ENCODE measurements at places on chromosomes 16 and 17.
A peak's percentile ranks its signal among the peaks of the same experiment; 100 is the strongest.

GRCh38 chr17:16483021-16483645 is 8.9 kb downstream of the LRRC75A start:
- DNase-seq: no peak

DNA sequence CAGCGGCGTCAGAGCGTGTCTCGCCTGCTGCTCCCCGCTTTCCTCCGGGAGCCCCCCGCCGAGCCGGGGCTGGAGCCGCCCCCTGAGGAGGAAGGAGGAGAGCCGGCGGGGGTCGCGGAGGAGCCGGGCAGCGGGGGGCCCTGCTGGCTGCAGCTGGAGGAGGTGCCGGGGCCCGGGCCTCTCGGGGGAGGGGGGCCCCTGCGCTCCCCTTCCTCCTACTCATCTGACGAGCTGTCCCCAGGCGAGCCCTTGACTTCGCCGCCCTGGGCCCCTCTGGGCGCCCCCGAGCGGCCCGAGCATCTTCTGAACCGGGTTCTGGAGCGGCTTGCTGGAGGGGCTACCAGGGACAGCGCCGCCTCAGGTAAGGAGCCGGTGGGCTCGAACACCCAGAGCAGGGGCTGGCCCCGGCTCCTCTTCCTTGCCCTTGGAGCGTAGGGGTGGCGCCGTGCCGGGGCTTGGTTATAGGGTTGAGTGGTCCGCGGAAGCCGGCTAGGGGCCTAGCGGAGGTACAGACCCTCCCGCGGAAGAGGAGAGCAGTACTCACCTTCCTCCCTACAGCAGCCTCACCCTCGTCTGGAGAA is 841 bp downstream of the RAPGEFL1 start:
- no peak for DNase-seq

DNA sequence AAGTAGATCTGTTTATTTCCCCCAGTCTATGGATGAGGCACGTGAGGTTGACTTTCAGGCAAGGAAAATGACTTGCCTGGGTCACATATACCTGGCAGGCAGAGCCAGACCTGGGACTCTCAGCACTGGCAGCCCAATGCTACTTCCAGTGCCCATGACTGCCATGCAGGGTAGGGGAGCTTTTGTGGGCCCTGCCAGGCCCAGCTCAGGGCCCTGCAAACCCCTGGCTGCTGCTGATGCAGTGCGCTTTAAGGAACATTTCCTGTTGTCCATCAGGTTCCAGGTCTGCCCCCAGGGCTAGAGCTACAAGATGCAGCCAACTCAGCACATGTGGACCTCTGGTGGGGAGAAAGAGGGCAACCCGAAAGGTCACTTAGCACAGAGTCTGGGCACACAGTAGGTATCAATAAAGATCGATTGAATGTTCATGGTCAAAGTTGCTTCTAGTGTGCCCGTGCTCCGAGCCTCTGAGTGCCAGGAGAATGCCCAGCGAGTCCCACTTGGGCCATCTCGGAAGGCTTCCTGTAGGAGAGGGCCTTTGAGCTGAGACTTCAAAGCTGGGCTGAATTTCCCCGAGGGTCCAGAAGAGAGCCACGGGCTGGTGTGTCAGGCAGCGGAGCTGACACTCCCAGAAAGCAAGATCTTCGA is 513 bp upstream of the TBX21 start:
- no peak for DNase-seq

- DNase-seq: no peak
Measured at GRCh38 chr16:19363740-19364139, 53.9 kb upstream of the TMC5 start.

DNA sequence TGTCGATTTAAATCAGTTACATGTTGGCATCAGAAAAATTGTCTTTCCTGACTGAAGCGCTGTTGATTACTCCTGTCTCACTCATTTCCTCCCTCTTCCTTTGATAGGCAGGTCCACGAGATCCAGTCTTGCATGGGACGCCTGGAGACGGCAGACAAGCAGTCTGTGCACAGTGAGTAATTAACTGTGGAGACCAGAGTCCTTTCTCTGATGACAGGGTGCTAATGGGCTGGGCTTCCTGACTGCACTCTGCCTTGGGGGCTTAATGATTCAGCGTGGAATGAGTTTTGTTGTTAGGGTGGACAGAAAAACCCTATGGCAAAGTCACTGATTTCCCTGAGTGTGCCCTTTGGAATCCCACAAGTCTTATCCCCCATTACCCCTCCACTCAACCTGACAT is 6.5 kb downstream of the GOSR2 start:
- no peak for DNase-seq

GRCh38 chr17:2996810-2997670 is 66.4 kb downstream of the OR1D5 start:
- DNase-seq: no peak

- DNase-seq: no peak
Measured at GRCh38 chr16:19555938-19556771, 652 bp downstream of the VPS35L start.

- DNase-seq: peak; percentile 70
Measured at GRCh38 chr16:50467943-50468748, 80.0 kb upstream of the NKD1 start.

- no peak for DNase-seq
Measured at GRCh38 chr17:74253036-74253435, 21.0 kb upstream of the DNAI2 start.

DNA sequence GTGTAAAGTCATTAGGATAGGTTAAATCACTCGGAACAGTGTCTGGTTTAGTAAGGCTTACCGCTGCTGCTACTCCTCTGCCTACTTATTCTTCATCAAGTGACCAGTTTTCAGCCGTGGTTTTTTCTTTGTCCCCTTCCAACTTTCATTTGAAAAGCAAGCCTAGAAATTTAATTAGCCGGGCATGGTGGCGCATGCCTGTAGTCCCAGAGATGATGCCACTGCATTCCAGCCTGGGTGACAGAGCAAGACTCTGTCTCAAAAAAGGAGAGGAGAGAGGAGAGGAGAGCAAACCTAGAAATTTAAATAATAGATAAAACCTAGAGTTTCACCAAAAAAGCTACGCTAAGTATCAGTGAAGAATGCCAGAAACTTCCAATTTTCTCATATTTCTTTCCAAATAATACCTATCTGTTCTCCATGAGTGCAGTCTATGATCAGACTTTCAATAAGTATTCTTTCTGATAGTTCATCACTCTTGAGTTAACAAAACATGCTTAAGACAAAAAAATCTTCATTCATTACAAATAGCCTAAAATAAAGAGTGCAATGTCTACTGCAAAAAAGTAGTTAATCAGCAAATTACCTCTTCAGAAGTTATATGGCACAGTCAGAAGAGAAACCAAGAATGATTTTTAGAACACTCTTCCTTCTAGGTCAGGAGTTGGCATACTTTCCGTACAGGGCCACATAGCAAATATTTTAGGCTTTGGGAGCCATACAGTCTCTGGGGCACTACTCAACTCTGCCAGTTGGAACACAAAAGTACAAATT is 15.1 kb downstream of the ANKFY1 start:
- DNase-seq: no peak

GRCh38 chr16:85622683-85623082 is 9.6 kb downstream of the GSE1 start:
- no peak for DNase-seq

DNA sequence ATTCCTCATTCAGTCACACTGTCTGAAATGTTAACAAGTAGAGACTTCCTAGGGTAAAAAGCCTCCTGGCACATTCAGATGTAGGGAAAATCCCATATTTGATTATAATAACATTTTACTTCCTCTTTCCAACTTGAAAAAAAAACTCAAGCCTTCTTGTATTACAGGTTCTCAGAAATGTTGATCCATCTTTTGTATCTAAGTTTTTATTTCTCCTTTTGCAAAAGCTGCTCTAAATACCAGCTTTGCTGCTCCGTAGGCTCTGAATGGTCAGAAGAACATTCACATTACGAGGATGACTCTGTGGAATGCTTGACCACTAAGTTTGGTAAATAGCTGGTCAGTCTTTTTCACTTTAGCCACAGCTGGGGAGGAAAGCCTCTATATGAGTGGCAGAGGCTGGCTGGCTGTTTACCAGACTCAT is 13.2 kb upstream of the HEATR6 start:
- DNase-seq: no peak

DNA sequence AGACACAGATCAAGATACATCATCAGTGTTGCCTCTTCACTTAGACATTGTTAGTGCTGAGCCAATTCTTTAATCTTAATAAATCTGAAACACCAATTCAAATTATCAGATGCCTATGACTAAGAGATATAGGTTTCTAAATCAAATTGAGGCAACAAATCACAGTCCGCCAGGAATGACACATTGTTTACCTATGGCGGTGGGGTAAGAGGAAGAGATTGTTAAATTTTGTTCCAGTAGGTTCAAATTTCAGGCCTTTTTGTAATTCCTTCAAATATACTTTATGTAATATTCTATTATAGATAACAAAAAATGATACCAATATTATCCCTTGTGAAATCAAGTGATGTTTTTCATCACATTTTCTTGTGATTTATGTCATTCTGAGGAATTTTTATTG is 145.9 kb downstream of the CDH8 start:
- no peak for DNase-seq

DNA sequence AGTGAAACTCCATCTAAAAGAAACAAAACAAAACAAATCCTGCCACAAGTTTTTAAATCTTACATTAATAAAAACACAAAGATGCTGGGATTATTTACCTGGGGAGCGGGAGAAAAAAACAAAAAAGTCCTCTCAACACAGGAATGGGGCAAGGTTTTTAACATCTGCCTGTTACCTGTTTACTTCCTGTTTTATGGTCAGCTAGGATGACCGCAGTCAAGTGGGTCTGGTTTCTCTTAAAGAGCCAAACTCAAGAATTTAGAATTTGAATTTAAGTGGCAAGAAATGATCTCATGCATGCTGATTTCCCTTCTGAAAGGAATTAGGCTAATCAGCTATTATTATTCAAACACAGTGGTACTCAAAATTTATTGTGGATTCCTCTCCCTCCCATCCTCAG is 39.7 kb upstream of the TBC1D3K start:
- DNase-seq: no peak

DNA sequence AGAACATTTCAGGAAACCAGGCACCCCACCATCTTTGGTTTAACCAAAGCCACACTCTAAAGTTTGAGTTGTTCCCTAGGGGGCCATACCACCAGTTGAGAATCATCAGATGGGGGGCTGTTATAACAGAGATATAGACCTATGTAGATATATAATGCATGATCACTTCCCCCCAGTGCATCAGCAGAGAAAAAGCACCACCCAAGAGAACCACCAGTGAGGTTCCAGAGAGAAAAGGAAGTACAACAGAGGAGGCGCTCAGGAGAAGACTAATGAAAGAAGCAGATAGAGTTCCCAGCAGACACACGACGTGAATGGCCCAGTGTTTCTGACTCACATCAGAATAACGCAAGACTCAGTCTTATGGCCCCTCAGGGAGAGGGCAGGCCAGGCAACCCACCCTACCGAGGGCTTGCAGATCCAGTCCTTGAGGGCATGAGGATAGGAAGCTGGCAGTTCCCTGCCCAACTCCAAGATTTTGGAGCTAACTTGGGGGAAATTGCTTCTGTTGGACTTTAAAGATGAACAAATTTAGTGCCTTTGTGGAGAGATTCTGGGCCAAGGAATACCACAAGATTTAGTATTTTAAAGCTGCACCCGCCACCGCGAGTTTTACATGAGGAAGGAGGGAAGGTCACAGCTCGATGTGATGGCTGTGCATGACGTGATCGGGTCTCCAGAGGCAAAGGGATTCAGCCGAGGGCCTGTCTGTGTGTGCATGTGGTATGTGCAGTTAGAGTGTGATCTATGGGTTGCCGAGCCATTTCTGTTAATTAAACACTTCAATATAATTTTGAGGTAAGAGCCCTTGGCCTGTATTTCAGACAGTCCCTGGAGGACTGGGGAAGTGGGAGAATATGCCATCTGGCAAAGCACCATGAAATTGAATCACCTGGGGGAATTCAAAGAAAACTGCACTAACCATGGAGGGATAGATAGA is 53.1 kb downstream of the AIPL1 start:
- no peak for DNase-seq
